ENCODE measurements at places on chromosomes 2 and 18. TPM values are rescaled to one million over a fixed set of nuclear protein-coding genes. Genes with fewer than 3 reads are reported as not detected.
A peak's percentile ranks its signal among the peaks of the same experiment; 100 is the strongest.

Gene SOX11
- total RNA-seq: 56.5 TPM

DNA sequence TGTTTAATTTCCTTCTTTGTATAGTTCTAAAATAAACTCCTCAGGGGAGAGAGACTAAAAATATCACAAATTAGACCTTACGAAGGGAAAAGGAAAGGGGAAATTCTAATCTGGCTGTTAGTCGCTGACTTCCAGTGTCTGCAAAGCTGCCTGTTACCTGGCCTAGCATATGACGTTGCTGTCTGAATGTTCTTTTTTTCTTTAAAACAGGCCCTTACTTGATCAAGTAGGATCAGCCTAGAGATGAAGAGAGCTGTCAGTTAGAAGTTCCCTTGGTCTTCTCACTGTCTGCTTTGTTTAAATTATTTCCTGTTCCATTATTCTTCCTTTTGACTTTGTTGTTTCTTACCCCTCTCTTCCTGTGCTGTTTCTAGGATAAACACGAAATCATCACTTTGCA is 11.2 kb downstream of the NCK2 start:
- no peak for DNase-seq

- DNase-seq: no peak
Observed at GRCh38 chr2:236573066-236573929, 3.7 kb downstream of the ACKR3 start.

- DNase-seq: no peak
Observed at GRCh38 chr2:62824388-62824787, 118.9 kb downstream of the EHBP1 start.

Gene UGT1A3
- not detected for total RNA-seq

- DNase-seq: peak; percentile 4
Observed at GRCh38 chr18:23421277-23421676, 31.8 kb upstream of the RIOK3 start.

DNA sequence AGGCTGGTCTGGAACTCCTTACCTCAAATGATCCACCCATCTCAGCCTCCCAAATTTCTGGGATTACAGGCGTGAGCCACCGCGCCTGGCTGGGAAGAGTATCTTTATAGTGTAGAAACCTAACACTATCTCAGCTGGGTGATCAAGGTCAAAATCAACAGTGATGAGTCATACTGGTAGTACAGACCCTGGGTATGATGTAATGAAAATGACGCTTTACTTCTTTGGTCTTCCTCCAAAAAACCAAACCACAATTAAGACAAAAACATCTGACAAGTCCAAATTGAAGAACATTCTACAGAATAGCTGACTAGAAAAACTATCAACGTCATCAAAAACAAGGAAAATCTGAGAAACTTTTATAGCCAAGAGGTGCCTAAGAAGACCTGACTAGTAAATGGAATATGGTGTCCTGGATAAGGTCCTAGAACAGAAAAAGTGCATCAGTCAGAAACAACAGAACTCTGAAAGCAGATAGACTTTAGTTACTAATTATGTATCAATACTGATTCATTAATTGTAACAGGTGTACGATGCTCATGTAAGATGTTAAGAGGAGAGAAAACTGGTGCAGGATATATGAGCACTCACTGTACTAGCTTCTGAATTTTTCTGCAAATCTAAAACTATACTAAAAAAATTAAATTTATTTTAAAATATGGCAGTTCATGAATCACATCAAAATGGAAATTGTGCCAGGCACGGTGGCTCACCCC is 25.4 kb downstream of the PDCL3 start:
- no peak for DNase-seq
